ENCODE measurements at places on chromosomes 7 and 10.

DNA sequence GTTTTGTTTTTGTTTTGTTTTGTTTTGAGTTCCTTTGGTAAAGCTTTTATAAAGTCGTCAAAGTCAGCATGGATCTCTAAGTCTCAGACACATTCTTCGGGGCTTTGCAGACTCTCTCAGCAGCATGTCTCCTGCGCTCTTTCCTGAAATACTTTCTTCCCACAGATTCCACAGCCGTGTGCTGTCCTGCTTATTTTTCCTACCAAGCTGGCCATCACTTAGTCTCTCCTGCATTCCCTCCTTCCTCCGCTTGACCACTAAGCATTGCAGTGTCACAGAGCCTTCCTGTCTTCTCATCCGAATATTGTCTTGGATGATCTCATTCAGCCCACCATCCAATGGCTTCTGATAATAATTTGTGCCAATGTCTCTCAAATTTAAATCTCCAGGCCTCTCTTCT is 434.3 kb upstream of the C7orf33 start:
- no peak for DNase-seq

DNA sequence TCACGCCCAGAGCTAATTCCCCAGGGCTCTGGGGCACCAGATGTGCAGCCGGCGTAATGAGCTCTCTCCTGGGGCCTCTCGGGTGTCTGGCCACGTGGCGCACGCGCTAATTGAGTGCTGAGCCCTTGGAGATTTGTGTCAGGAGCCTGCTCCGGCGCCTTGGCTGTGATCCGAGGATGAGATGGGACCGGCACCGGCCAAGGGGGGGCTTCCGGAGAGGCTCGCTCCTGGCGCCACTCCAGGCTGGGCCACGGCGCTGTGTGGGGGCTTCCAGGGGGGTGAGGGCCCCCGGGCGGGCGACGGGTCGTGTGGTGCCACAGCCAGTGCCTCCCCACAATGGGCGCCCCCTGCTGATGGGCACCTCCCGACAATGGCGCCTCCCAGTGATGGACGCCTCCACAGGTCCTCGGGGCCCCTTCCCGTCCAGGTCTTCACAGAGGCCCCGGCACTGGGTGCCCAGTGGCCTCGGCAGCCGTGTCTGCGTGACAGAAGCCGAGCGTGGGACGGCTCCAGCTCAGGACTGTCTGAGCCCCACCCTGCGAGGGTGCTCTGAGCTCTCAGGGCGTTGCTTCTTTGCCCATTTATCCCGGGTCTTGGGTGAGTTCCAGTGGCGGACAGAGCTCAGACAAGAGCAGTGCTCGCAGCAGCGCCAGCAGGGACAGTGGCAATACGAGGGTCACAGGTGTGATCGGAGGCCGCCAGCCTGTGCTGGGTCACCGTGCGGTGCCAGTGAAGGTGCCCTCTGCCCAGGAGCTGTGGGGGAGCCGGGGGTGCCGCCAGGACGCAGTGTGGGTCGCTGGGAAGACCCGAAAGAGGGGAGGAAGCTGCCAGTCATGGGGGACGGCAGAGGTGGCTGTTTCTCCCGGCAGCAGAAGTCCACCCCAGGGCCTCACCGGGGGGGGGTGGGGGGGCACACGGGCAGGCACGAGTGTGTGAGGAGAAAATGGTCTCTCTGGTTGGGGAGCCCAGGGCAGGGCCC is 8.2 kb upstream of the NKX6-2 start:
- no peak for DNase-seq

DNA sequence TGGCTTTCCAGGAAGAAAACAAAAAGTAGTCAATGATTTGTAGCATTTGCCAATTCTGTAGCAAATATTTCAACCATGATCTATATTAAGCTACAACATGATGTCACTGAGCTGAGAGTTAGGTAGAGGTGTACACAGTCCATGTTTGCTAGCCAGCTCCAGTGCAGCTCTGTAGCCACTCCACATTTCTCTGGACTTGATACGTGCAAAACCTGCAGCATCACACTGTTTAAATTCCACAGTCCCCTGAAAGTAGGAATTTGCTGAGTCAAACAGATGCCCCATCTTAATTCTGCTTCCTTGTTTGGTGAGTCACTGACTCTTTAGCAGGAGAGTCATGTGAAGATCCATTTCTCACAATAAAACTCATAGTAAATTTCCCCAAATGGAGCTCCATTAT is 89.8 kb upstream of the LRRTM3 start:
- DNase-seq: no peak

DNA sequence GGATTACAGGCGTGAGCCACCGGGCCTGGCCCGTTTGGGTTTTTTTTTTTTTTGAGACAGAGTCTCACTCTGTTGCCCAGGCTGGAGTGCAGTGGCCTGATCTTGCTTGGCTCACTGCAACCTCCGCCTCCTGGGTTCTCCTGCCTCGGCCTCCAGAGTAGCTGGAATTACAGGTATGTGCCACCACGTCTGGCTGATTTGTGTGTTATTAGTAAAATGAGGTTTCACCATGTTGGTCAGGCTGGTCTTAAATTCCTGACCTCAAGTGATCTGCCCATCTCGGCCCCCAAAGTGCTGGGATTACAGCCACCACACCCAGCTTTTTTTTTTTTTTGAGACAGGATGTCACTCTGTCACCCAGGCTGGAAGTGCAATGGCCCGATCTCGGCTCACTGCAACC is 5.9 kb upstream of the BAIAP2L1 start:
- DNase-seq: no peak

- no peak for DNase-seq
Measured at GRCh38 chr10:106044503-106044902, 1120.0 kb downstream of the SORCS1 start.

DNA sequence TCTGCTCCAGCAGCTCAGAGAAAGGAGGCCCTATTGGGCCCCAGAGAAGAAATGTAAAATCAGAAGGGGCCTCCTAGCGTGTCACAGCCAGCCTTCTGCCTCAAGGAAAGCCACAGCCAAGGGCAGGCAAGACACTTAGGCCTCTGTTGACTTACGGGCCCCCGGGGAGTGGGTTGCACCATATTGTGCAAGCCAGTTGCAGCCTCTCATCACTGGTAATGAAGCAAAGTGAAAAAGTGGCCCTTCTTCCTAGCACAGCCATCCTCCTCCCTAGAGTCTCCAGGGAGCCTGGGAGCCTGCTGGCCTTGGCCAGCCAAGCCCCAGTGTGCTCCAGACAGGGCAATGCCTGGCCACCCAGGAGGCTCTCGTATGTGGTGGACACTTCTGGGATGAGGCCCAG is 56.2 kb upstream of the GDF10 start:
- DNase-seq: no peak

DNA sequence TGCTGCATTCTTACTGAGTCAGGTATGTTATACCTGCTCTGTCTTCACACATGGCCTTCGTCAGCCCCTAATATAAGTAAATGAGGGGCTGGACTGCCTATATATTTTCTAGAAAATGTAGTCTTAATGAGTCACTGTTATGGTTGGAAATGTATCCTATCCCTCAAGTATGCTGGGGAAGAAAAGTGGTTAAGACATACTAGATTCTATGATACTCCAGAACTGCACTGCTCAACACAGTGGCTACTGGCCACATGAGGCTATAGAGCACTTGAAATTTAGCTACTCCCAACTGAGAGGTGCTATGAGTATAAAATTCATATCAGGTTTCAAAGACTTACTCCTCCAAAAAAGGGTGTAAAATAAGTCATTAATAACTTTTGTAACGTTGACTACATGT is 104.3 kb upstream of the STEAP1B start:
- DNase-seq: no peak

DNA sequence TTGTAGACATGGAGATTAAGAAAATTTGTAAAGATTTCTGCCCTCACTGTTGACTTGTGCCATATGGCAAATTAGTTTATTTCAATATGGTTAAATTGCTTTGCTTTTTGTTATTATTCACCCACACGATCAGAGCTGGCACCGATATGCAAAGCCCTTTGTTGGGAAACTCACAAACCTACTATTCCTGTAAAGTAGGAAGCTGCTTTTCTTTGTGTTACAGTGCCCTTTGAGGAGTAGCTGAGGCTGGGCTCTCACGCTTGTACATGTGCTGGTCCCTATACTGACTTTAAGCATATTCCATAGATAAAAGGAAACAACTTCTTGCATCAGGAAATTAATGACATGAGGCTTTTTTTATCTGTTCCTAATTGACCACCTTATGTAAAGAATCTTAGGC is 17.6 kb upstream of the AOAH start:
- DNase-seq: no peak

DNA sequence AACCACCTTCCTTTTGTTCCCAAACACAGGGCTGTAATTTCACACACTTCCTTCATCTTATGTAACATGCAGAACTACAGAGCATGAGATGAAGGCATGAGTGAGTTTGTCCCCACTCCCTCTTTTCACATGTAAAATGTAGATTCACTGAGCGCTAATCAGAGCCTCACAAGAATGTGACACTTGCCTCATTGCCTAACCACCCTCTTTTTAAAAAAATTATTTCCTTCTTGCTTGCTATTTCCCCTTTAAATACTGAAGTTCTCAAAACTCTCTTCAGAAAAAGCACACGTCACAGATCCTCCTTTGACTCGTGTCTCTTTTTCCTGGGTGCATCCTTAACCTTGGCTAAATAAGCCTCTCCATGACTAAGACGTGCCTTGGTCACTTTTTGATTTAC is 121.2 kb upstream of the TARP start:
- no peak for DNase-seq

- DNase-seq: no peak
Measured at GRCh38 chr10:124049484-124049883, 43.9 kb downstream of the CHST15 start.

DNA sequence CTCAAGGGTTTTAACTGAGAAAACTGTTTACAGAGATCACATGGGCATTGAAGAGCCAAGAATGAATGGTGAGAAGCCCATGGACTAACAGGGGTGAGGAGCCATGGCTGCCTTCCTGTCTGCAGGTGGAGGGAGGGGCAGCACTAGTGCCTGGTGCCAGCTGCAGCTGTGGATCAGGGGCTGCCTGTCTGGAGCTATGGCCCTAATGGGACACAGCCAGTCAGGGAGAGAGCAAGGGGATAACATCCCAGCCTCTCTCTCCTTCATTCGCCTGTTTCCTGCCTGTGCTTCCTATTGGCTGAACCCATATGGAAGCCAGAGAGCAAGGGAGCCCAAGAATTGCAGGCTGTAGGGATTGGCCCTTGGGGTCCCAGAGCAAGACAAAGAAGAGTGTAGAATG is 125.8 kb upstream of the GAD2 start:
- no peak for DNase-seq

DNA sequence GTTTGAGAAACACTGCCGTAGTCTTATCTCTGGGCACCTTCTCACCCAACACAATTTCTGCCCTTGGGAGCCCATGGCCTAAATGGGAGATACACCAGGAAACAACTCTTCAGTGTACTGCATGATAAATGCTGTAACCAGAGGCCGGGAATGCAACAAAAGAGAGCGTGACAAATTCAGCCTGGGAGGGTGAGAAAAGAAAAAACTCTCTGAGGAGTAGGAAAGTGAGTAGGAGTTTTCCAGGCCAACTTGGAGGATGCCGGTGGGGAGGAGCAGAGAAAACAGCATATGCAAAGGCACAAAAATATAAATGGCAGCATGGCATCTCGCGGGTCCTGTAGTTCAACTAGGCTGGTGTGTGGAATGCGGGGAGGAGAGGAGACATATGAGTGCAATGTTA is 624.5 kb downstream of the PARD3 start:
- no peak for DNase-seq

DNA sequence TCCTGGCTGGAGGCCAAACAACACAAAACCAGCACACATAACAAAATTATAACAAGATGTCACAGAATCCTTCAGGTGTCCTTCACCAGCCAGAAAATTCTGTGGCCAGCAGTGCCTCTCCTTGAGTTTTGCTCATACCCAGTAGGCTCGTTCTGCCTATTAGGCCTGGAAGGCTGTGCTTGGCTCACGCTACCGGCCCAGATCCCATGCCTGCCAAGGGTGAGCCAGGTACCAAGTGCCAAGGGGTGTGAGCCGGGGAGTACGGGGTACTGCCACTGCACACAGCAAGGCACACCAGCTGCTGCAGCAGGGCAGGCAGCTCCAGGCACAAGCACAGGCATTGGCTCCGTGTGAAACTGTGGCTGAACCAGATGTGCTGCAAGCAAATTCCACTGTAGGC is 1562.0 kb downstream of the REEP3 start:
- no peak for DNase-seq

- no peak for DNase-seq
Measured at GRCh38 chr10:10093021-10093420, 924.7 kb upstream of the CELF2 start.

GRCh38 chr10:49606981-49607535 is 3.1 kb upstream of the SLC18A3 start:
- peak; percentile 18 for DNase-seq

- no peak for DNase-seq
Measured at GRCh38 chr7:93551063-93551895, 23.2 kb downstream of the CALCR start.

DNA sequence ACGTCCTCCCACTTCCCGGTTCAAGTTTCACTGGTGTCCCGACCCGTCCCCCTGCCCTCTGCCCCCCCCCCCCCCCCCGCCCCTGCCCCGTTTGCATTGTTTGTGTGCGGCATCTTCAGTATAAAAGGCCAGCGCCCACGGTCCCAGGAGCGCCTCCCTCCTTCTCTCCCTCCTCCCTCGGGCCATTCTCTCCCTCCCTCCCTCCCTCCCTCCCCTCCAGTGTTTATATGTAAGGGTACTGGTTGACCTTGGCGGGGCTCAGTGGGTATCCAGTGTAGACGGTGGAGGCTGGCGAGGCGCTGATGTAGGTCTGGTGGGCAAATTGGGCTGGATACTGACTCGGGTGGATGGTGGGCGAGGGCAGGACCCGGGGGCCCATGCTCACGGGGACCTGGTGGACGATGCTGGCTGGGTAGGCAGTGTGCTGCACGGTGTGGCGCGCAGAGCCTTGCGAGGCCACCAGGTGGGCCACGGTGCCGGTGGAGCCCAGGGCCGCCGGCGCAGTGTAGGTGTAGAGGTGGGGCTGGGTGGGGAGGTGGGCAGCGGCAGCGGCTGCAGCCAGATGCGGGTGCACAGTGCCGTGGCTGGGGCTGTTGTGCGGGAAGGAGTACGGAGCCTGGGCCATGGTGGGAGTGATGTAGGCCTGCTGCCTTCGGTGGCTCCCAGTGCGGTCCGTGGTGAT is 49.4 kb downstream of the CLEC2L start:
- DNase-seq: no peak

DNA sequence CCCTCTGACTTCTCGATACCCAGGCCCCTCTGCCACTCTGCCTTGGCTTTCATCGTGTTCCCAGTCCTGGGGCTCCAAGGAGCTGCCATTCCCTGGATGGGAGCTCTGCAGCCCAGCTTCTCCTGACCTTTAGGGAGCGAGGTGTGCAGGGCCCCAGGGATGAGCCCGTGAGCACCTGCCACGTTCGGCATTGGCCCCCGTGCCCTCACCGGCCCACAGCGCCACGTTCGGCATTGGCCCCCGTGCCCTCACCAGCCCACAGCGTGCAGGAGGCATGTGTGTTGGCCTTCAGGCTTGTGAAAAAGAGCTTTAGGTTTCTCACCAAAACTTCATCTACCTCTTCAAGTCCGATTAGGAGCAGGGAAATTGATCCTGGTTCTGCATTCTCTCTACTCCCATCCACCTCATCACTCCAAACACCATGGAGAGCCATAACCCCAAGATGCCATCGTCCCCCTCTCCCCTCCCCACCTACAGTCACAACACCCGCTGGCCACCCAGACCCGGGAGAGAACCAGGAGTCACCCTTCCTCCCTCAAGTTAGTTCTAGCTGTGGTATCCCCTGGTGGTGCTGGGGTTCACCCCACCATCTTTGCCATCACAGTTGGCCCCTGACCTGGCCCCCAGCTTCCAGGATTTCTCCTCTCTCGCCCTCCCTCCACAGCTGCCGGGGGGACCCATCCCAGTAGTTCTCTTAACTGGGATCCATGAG is 119.4 kb upstream of the NPS start:
- no peak for DNase-seq
